Activated T-helper 1 cell treated with anti-CD3 and anti-CD28 coated beads, Interleukin-12 subunit alpha, Interleukin-12 subunit beta, Interleukin-2, Interleukin-4 antibody, amounts not matched to agents 30 ng/mL and 10 ng/mL and 1 ng/mL, durations not matched to agents 14 hours and 24 hours and 36 hours (primary cell): ENCODE measurements at places on chromosomes 12 and 14. TPM values are rescaled to one million over a fixed set of nuclear protein-coding genes. Genes with fewer than 3 reads are reported as not detected.

- peaks cover 74% of the 10 kb centered on the region for H3K27me3 ChIP-seq
- H3K4me1 ChIP-seq, result peaks cover 6% of the 10 kb centered on the region
- no peak overlapping the region for H3K4me3 ChIP-seq
- H3K36me3 ChIP-seq, result peaks cover 2% of the 10 kb centered on the region
- DNase-seq, result no peak
- H3K27ac ChIP-seq, result no peak overlapping the region
These were observed 3.0 kb downstream of the B4GALNT1 start for GRCh38 chr12:57629897-57630471.

GRCh38 chr12:50101663-50102062, 2.1 kb upstream of the GPD1 start:
- H3K4me1 ChIP-seq, result no peaks in the 10 kb centered on the region
- H3K27ac ChIP-seq, result no peak overlapping the region
- DNase-seq, result no peak
- H3K4me3 ChIP-seq, result no peak overlapping the region
- H3K27me3 ChIP-seq, result peaks cover 2% of the 10 kb centered on the region

- peaks cover 59% of the 10 kb centered on the region for H3K27me3 ChIP-seq
- H3K4me3 ChIP-seq, result peak overlapping the region; percentile 82
- no peak for DNase-seq
- H3K36me3 ChIP-seq, result peaks cover 4% of the 10 kb centered on the region
- peaks cover 22% of the 10 kb centered on the region for H3K4me1 ChIP-seq
- no peak overlapping the region for H3K27ac ChIP-seq
These were observed 388.6 kb downstream of the BCAT1 start for GRCh38 chr12:24560192-24560775.

MYH6 gene
- total RNA-seq, result 0.52 and 0.59 TPM in 2 replicates
